ENCODE measurements at places on chromosomes 1 and 21.
A peak's percentile ranks its signal among the peaks of the same experiment; 100 is the strongest.

DNA sequence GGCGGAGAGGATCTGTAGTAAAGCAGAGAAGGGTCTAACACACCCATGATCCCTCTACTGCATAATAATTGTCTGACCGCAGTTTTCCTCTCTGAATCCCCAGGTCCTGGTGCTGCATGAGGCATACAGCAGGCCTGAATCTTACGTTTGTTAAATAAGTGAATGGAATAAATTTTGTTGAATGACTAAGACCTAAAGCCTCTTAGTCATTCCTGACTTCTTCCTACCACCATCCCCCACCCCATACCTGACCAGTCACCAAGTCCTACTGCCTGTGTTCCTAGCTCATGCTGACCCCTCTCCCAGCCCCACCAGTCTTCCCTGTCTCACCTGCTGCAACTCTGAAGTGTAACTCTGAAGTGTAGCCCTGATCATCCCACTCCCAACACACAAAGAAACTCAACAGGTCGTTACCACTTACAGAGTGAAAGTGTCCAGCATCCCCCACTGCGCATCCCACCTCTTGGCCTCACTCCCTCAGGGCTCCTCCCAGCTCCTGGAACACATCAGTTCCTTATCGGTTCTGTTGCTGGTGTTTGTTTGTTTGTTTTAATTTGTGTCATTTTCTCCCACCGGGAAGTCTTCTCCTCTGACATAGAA is 9.7 kb downstream of the GJA5 start:
- DNase-seq, result no peak

GRCh38 chr1:77313491-77313890 is 31.7 kb downstream of the AK5 start:
- DNase-seq, result peak; percentile 38

DNA sequence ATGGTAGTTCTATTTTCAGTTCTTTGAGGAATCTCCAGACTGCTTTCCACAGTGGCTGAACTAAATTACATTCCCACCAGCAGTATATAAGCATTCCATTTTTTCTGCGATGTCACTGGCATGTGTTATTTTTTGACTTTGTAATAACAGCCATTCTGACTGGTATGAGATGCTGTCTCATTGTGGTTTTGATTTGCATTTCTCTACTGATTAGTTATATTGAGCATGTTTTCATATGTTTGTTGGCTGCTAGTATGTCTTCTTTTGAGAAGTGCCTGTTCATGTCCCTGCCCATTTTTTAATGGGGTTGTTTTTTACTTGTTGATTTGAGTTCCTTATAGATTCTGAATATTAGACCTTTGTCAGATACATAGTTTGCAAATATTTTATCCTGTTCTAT is 87.9 kb downstream of the RPS6KC1 start:
- peak; percentile 63 for DNase-seq

DNA sequence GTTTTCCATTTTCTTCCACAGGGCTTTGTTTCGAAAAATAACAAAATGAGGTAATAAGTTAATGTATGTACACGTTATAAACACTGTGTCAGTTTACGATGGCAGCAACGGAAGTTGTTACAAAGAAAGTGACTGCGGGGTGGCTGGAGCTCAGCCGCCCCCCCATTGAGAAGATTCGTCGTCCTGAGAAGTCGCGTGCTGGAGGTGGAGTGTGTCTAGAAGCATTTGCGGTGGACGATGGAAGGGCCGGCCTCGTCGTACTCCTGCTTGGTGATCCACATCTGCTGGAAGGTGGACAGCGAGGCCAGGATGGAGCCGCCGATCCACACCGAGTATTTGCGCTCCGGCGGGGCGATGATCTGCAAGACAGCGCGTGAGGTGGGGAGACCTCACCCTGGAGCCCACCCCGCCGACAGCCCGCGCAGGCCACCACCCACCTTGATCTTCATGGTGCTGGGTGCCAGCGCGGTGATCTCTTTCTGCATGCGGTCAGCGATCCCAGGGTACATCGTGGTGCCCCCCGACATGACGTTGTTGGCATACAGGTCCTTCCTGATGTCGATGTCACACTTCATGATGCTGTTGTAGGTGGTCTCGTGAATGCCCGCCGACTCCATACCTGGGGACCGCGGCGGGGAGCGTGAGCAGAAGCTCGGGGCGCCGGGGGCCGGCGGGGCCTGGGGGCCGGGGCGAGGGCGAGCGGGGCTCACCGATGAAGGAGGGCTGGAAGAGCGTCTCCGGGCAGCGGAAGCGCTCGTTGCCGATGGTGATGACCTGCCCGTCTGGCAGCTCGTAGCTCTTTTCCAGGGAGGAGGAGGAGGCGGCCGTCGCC is 2.4 kb downstream of the ACTA1 start:
- no peak for DNase-seq

DNA sequence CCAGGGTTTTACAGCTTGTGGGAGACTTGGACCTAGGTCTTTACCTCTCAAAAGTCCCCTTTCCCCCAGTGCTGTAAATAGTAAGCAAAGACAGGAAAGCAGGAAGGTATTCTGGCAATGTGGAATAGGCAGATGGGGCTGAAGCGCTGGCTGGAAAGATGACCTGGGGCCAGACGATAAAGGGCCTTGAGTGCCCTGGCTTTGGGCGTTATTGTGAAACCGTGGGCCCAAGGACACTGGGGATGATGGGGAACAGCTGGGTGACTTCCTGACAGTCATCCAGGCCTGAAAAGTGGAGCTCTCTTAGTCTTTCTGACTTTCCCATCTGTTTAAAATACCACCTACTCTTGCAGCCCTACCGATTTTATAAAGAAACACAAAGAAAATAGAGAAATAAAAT is 16.3 kb downstream of the URB2 start:
- DNase-seq, result no peak

GRCh38 chr21:38159355-38159754 is 97.4 kb upstream of the KCNJ15 start:
- peak; percentile 73 for DNase-seq

GRCh38 chr1:216113181-216113580 is 310.1 kb downstream of the USH2A start:
- no peak for DNase-seq

DNA sequence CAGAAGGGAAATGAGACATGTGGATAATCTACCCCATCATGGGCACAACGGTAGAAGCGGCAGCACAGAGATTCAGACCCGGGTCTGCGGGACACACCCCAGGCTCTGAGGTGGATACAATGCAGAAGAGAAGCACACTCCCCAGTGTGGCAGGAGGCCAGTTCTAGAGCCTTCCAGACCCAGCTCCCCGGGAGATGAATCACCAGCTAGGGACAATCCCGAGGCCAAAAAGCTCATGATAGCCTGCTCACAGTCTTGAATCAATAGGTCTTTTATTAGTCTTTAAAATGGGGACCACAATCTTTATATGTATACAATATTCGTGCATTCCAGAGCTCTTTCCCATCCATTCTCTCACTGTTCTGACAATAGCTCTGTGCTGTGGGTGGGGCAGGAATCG is 57.3 kb upstream of the DIRAS3 start:
- peak; percentile 67 for DNase-seq

GRCh38 chr1:1395166-1395565 is 4.0 kb downstream of the CCNL2 start:
- no peak for DNase-seq

- DNase-seq, result no peak
Measured at GRCh38 chr1:169896013-169896412, 2.3 kb upstream of the SCYL3 start.

DNA sequence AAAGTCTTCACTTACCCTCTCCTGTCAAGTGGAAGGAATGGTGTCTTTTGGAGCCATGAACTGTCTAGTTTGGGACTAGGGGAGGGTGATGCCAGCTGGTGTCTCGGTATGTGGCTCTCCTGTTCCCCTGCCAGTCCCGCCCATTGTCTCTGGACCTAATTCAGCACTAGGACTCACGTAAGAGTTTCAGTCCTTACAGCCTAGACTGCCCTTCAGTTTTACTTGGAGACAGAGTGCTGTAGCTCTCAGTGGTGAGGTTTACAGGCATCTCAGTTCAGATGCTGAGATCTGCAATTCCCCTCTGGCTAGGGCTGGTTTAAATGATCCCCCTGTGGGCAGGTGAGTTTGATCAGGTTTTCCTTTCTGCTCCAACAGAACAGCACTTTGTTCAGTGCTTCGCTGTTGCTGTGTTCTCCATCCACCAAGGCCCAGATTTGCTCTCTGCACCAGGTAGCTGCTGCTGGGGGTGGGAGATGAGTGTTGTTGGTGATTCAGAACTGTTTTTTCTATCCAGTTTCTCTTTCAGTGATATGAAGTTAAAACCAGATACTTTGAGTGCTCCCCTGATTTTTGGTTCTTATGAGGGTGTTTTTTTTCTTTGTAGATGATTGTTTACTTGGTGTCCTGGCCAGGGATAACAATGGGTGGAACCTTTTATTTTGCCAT is 198.3 kb upstream of the RNPC3 start:
- DNase-seq, result no peak

GRCh38 chr1:173753830-173754229 is 39.0 kb downstream of the KLHL20 start:
- DNase-seq, result no peak
